Transverse colon (tissue), 4 donors: ENCODE measurements at places on chromosomes 11 and 22.
A peak's percentile ranks its signal among the peaks of the same experiment; 100 is the strongest.

DNA sequence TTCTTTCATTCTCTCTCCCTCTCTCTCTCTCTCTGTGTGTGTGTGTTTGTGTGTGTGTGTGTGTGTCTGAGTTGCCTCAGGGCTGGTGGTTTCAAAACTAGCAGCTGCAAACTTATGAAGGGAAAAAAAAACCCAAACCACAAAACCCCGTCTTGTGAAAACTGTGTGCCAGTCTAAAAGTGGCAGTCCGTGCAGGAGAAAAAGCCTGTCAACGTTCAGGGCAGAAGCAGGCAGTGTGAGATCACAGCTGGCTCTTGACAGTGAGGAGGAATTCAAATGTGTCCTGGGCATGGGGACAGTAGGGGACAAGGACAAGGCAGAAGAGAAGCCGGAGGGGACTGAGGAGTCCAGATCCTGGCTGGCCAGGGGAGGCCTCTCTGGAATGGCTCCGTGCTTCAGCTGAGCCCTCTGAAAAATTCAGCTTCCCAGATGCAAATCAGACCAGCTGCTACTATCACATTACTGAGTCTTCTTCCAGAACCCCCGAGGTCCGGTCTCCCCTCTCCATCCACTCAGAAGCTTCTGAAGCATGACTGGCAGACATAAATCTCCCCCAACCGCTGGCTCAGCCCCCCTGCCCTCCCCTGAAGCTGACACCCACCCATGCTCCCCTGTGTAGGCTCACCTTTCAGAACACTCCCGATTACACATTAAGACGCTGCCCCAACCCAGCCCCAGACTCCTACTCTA, 31.9 kb downstream of the FLI1 start:
- peak; percentile 41 for DNase-seq

- DNase-seq: no peak
Measured at GRCh38 chr22:21104126-21104691, 58.5 kb downstream of the LRRC74B start.

DNA sequence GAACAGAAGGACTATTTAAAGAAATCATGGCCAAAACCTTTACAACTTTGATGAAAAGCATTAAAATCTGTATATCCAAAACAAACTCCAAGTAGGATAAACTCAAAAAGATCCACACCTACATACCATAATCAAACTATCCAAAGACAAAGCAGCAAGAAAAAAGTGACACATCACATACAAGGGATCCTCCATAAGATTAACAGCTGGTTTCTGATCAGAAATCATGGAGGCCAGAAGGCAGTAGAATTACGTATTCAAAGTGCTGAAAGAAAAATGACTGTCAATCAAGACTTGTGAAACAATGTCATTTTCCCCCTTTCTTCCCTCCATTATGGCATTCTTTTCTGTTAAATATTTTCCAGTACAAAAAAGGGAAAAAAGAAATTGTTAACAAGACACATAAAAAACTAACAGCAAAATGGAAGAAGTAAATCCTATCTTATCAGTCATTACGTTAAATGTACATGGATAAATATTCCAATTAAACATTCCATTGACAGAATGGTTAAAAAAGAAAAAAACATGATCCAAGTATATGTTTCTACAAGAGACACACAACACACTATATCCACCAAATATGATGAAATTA, 34.2 kb upstream of the ARHGAP32 start:
- DNase-seq: no peak

- no peak for DNase-seq
Measured at GRCh38 chr11:3213659-3214419, 4.8 kb downstream of the MRGPRG start.

DNA sequence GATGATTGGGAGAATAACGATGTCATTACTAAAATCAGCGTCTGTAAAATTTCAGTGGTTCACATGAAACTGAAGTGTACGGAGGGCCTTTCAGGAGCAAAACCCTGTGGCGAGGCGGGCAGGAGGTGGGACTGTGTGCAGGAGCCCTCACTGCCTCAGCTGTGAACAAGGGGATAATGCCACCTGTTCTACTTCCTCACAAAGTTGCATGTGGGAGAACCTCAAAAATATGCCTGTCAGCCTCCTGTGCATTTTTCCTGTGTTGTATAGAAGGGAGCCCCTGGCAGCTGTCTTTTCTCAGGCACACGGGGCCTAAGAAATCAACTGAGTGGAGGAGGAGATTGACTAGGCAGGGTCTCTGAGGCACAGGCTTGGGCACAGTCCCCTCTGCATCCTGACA, 43.0 kb upstream of the MYO18B start:
- no peak for DNase-seq

DNA sequence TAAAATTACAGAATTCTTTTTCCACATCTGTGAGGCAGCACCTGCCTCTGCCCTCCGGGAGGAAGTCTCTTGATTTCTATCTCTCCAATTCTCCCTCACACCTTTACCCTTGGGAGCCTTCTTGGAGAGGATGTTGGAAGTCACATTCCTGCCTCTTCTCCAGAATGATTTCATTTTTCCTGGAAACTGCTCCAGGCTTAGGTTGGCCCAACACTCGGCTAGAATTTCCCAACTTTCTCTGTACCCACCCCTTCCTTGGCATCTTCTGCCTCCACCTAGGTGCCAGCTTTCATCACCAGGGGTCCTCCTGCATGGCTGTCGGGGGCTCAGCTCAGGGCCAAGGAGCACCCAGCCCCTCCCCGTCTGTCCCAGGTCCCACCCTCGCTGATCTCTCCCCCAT, 43.2 kb downstream of the SLCO2B1 start:
- DNase-seq: no peak

GRCh38 chr11:120228794-120229384, 11.1 kb upstream of the POU2F3 start:
- DNase-seq: no peak

DNA sequence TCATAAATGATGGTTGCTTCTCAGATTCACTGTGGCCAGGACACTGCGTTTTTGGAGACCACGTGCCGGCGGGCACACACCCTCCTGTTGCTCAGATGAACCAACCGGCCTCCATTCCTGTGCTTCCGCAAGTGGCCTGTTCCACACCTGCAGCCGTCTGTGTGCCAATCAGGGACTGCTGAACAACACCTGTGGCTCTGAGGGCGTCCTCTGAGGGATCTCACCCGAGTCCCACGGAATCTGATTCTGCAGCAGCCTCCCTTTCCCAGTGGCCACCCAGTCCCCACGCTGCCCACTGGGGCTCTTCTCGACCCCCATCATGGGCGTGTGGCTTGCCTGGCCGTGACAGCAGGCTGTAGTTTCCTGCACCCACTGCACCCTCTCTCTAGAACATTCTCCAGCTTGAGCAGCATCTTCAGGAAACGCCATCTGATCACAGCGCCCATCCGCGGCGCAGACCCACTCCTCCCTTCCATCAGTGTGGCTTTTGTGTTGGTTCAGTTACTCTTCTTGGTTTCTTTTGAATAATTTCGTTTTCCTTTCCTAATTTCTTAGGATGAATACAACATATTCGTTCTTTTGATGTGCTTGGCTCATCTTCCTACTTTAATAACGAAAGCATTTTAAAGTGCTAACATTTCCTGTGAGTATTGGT, 100.3 kb upstream of the SLC22A12 start:
- DNase-seq: no peak

GRCh38 chr11:27319072-27319471, 43.9 kb downstream of the CCDC34 start:
- DNase-seq: no peak

DNA sequence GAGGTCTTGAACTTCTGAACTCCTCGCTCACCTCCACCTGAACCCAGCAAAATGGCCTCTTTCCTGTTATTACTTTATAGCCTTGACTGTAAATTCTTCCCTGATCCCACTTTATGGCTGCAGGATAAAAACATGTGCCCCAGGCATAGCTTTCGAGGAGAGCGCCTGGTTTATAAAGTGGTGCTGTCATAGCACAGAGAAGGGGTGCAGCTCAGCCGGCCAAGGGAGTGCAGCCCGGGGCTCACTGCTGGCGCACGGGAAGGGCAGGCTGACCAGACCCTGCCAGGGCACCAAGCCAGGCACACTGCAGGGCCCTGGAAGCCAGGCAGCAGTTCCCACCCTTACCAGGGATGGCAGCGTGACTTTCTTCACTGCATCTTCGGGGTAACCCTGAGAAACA, 50.9 kb downstream of the ISX start:
- DNase-seq: peak; percentile 60
